ENCODE measurements at places on chromosomes 3 and 15.
A peak's percentile ranks its signal among the peaks of the same experiment; 100 is the strongest.

- no peak for DNase-seq
These were observed 574.0 kb downstream of the NAALADL2 start for GRCh38 chr3:175433026-175433674.

DNA sequence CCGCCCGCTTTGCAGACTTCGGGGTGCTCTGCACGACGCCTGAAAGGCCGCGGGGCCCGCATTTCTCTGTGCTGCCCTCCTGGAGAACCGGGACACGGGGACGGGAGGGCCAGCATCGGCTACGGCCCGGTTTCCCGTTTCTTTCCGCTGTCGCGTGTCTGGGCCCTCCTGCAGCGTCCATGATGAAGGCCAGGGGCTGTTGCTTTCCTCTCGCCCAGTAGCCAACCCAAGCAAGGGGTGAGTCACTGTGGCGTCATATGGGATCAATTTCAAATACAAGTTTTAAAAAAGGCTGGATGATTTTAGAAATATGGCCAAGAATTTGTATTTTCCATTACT lies 435 bp downstream of the SLC35G2 start:
- DNase-seq = peak; percentile 4

DNA sequence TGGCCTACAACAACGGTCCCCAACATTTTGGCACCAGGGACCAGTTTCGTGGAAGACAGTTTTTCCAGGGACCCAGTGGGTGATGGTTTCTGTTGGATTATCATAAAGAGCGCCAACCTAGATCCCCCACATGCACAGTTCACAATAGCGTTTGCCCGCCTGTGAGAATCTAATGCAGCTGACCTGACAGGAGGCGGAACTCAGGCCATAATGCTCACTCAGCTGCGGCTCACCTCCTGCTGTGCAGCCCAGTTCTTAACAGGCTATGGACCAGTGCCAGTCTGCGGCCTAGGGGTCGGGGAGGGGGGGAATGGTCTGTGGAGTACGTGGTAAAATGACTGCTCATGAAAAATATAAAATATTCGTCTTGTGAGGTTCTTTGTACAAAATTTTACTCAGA lies 518.5 kb upstream of the CADM2 start:
- DNase-seq = no peak

GRCh38 chr3:64104691-64105111 lies 81.4 kb upstream of the PSMD6 start:
- DNase-seq = no peak

DNA sequence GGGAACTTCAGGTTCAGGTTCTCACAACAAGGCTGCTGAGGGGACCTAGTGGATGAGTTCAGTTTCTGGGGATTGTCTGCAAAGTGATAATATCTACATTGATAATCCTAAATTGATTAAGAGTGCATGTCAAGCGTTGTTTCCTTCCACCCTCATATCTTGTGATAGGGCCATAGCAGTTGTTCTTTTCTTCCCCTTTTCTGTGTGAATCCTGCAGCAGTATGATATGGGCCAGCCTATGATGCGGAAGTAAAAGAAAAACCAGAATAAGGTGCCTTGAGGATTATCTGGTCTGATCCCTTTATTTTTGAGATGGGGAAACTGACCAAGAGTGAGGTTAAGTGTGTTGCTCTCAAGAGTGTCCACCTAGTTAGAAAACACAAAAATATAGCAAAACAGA lies 86.2 kb downstream of the MITF start:
- no peak for DNase-seq

GRCh38 chr3:16606398-16606797 lies 1.2 kb upstream of the DAZL start:
- no peak for DNase-seq

DNA sequence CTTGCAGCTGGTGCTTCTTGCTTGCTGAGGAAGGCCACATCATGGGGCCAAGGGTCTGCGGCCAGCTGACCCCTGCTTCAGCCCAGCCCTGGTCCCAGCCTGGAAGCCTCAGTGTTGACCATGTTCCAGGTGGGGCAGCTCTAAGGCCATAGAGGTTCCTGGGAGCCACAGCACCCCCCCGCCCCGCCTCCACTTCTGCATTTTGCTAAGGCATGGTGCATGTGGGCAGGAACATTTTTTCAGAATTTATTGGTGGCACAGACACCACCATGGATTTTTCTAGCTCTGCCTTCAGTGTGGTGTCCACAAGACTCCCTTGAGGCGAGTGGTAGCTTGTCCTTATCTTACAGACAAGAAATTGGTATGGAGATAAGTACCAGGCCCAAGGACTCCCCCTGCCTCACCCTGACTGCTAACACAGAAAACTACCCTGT lies 1.9 kb upstream of the CHST14 start:
- DNase-seq = no peak

- DNase-seq = no peak
These were observed 144.3 kb downstream of the FBN1 start for GRCh38 chr15:48501208-48501607.

DNA sequence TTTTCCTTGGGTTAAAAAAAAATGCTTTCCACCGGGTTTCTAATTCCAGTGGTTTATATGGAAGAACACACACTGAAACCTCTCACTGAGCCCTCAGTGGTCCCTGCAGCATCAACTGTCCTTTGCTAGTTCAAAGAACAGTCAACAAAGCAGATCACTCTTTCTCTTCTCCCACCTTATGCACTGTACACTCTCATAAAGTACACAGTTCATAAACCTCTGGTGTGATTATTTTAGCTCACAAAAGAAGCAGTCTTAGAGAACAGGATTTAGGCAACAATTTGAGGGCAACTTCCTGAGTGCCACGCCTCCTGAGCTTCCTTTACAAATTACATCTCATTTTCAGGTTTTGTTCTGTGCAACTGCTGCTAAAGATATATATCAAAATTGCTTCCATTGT lies 728.4 kb upstream of the GOLIM4 start:
- DNase-seq = no peak

Data from activated CD4-positive, alpha-beta T cell treated with anti-CD3 and anti-CD28 coated beads for 4 hours (primary cell).